ENCODE measurements at places on chromosomes 5 and 9.

DNA sequence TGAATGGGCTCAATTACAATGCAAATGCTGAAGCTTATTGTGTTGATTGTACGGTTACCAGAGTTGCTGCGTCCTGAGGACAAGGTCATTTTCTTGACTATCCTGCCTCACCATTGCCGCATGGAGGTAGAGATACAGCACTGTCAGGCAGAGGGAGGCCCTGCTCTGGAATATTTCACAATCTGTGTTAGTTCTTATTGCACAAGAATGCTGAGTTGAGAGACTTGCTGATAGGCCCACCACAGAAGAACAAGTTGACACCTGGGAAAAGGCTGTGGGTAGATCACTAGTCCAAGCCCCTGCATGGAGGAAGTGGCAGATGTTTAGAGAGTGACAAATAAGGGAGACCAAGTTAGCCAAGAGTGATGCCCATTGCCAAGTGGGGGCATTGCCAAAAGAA lies 344.5 kb upstream of the ITGA1 start:
- no peak for DNase-seq

- no peak for DNase-seq
Measured at GRCh38 chr5:172141949-172142319, 46.1 kb downstream of the STK10 start.

DNA sequence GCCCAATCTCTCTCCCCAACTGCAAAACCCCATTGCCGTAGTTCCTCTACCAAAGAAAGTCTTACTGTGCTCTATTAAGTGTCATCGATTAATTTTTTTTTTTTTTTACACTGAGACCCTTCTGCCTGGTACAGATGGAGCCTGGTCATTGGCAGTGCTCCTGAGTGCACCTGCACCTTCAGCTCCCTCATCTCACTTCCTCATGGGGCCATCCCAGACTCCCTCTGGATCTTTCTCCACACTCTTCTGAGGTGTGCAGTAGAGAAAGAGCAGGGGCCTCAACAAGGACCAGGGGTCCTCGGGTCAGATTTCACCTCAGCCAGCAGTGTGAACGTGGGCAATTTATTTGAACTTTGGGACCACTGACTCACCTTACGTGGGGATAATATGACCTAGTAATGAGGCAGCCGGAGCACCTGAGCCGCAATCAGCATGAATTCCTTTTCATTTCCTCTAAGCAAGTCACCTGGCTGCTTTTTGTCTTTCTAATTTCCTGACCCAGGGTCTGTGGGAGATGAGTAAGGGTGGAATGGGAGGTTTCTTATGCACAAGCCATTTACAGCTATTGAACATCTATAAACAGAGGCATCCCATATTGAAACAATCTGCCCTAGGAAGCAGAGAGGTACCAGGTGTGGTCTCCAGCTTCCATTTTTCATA lies 22.3 kb upstream of the GABRP start:
- DNase-seq, result no peak

- no peak for DNase-seq
Measured at GRCh38 chr9:34592895-34593601, 3.5 kb upstream of the CNTFR start.

DNA sequence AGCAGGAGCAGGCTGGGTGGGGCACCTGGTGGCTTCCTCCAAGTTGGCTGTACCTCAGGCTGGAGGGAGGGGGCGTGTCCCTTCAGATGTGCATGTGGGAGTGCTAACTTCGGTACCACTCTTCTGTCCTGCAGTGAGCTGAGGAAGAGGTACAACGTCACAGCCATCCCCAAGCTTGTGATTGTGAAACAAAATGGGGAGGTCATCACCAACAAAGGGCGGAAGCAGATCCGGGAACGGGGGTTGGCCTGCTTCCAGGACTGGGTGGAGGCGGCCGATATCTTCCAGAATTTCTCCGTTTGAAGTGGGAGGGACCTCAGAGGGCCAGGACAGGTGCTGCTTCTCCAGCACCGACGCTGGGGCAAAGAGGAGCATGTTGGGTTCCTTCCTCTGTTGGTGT lies 9.3 kb downstream of the NXNL2 start:
- DNase-seq, result no peak

DNA sequence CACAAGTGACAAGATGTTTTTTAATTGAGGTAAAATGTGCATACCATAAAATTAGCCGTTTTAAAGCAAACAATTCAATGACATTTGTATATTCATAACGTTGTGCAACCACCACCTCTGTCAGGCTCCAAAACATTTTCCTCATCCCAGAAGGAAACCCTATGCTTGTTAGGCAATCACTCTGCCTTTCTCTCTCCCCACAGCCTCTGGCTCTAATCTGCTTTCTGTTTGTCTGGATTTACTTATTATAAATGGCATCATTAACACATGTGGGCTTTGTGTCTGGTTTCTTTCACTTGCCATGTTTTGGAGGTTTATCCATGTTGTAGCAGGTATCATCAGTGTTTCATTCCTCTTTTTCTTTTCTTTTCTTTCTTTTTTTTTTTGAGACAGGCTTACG lies 1.4 kb upstream of the N4BP3 start:
- DNase-seq, result no peak

DNA sequence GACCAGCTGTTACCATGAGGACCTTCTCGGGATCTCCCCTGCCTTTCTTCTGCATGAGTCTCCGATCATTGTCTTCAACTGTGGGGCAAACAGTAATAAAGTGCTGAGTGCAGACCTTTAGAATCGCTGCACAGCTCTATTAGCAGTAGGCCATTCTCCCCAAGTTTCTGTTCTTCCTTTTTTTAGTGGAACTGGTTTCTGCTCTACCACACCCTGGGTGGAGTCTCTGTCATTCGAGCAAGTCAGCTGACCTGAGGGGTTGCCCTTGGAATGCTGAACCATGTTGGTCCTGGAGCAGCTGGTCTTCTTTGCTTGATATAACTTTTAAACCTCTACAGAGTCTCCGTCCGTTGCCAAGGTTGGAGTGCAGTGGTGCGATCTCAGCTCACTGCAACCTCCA lies 33.4 kb upstream of the GNPDA1 start:
- no peak for DNase-seq

- no peak for DNase-seq
Measured at GRCh38 chr5:179436321-179437122, 91.3 kb upstream of the ADAMTS2 start.

GRCh38 chr5:25448646-25449045 lies 803.9 kb upstream of the CDH10 start:
- DNase-seq, result no peak

GRCh38 chr5:141762790-141763368 lies 80.8 kb upstream of the ARAP3 start:
- DNase-seq, result no peak

GRCh38 chr5:83572271-83572670 lies 100.7 kb downstream of the VCAN start:
- no peak for DNase-seq

GRCh38 chr9:105535920-105536668 lies 21.8 kb upstream of the FKTN start:
- no peak for DNase-seq

- DNase-seq, result no peak
Measured at GRCh38 chr5:112529525-112529924, 110.4 kb upstream of the EPB41L4A start.

- DNase-seq, result no peak
Measured at GRCh38 chr5:63233361-63233760, 654.7 kb downstream of the LRRC70 start.

GRCh38 chr5:171599957-171600612 lies 180.6 kb downstream of the FGF18 start:
- no peak for DNase-seq

DNA sequence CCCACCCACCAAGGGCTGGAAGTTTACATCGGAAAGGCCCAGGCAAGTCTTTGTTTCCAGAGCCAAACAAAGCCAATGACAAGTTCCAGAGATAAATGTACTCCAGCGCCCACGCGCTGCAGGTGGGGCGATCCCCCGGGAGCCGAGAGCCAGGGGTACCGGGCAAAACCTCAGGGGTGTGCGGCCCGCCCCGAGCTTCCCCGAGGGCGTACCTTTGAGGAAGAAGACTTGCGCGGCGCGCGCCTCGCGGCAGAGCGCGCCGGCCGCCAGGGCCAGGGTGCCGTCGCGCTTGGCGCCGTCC lies 671 bp downstream of the DUSP1 start:
- DNase-seq, result peak; percentile 64

DNA sequence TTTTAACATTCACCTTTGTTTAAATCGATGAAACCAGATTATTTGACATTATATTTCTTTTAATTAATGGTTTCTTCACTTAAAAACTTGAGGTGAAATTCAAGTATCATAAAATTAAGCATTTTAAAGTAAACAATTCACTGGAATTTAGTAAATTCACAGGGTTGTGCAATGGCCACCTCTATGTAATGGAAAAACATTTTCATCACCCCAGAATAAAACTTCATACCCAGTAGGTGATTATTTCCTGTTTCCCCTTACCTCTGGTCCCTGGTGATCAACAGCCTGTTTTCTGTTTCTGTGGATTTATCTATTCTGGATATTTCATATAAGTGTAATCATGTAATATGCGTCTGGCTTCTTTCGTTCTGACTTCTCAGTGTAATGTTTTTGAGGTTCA lies 27.2 kb downstream of the HSPA4 start:
- DNase-seq, result no peak

- no peak for DNase-seq
Measured at GRCh38 chr9:16426716-16427115, 443.8 kb downstream of the BNC2 start.

- no peak for DNase-seq
Measured at GRCh38 chr9:38358390-38359296, 33.9 kb upstream of the ALDH1B1 start.

- no peak for DNase-seq
Measured at GRCh38 chr9:270657-271237, 56.1 kb downstream of the DOCK8 start.

DNA sequence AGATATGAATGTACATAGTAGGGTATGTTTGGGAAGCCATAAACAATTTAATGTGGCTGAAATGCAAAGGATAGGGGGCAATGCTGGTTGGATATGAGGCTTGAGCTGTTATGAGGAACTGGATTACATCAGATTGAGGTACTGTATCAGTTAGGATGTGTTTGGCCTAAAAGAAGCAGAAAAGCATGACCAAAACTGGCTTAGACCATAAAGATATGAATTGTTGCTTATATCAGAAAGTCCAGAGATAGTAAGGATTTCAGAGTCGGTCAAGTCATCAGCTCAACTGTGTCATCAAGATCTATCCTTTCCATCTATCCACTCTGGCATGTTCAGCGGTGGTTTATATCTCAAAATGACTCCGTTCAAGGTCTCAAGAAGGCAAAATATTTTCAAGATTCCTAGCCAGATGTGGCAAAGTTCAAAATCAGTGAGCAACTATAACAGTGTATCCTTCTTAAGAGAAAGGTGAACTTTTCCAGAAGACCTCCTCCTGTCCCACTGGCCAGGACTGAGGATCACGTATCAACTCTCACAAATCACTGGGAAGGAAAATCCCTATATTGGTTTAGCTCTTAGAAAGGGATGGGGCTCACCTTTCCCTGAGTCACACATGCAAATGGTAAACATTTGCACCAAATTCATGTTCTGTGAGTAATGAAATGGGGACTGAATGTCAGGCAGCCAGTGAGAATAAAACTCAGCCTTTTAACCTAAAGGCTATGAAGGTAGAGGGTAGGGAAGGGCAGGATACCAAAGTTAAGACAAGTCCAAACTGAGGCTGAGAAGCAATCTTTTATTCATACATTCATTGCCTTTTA lies 257.8 kb downstream of the TRIM32 start:
- no peak for DNase-seq

DNA sequence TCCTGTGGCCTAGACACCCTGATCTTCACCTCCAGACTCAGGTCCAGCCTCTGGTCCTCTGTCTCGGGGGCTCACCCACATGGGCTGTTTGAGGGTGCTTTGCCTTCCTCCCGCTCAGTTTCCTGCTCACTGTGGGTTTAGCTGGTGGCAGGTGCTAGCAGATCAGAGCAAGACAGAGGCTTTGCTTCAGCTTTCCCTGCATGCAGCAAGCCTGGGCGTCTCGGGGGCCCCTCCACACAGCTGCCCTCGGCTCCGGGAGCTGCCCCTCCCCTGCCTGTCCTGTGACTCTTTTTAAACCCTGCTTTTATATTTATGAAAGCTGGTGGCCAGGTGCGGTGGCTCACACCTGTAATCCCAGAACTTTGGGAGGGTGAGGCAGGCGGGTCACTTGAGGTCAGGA lies 14.6 kb downstream of the MRPL36 start:
- DNase-seq, result no peak

DNA sequence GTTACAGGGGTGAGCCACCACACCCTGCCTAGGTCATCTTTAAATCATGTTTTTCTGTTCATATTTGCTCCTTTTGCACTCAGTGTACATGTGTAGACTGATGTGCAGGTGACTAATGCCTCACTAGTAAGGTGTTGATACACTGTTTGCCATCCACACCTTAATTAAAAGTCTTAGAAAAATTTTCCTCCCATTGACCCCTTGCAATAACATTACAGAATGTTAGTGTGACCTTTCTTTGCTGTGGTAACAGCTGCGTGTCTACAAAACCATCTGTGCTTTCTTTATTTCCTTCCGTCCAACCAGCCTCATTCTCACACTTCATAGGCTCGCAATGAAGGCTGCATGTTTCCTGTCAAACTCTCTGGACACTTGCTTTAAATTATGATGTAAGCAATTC lies 6.6 kb upstream of the CEMIP2 start:
- DNase-seq, result no peak

- no peak for DNase-seq
Measured at GRCh38 chr9:84371737-84372136, 31.2 kb upstream of the SLC28A3 start.

- DNase-seq, result no peak
Measured at GRCh38 chr5:117880932-117881331, 1107.4 kb downstream of the DTWD2 start.

DNA sequence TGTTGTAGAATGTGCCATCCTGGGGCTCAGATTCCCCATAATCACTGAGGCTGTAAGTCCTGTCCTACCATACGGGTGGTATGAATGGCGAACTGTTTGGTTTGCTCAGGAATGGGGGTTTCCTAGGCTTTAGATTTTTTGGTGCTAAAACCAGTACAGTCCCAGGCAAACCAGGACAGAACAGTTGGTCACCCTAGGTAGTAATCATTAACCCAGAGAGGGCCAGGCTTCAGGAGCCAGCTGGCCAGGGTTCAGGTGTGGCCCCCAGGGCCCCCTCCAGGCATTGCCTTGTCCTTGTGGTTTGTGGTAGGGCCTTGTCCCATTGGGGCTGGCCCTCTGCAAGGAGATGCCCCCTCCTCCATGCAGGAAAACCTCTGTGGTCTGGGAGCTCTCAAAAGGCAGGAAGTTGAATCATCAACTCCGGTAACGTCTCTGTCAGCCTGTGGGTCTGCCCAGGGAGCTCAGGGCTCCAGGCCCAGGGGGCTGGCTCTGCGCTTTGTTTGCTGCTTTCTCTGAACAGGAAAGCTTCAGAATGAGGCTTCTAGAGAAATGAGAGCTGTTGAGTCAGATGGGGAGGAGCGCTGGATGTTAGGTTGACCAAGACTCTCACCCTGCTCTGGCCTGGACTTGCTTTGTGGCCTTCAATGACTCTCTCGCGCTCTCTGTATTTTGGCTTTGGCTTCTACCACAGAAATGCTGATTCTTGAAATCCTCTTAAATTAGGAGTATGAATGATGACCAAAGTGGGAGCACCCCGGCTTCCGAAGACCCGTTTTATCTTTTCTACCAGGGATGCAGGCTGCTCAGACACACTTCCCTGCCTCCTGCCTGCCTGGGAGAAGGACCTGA lies 22.2 kb upstream of the JADE2 start:
- DNase-seq, result peak; percentile 85

- DNase-seq, result no peak
Measured at GRCh38 chr5:72472031-72472430, 35.2 kb downstream of the ZNF366 start.

- DNase-seq, result no peak
Measured at GRCh38 chr9:134231330-134231745, 67.0 kb upstream of the RNU6ATAC start.

All from stimulated activated CD8-positive, alpha-beta memory T cell treated with anti-CD3 and anti-CD28 coated beads, Interleukin-4, amount 100 ng/mL, for 48 hours (primary cell).